Left renal cortex interstitium (tissue), 4 donors: ENCODE measurements at places on chromosomes 7 and 10. TPM values are rescaled to one million over a fixed set of nuclear protein-coding genes. Genes with fewer than 3 reads are reported as not detected.

NYAP1 gene
- polyA plus RNA-seq, result 1.8 TPM

AOAH gene
- 3.2 TPM for polyA plus RNA-seq

VWDE gene
- 2.6 TPM for polyA plus RNA-seq

TMEM178B gene
- 0.34 TPM for polyA plus RNA-seq

MAT1A gene
- polyA plus RNA-seq, result 2.1 TPM

CCDC136 gene
- 31.0 TPM for polyA plus RNA-seq

MORN4 gene
- 21.7 TPM for polyA plus RNA-seq

SPDYE2 gene
- 2.4 TPM for polyA plus RNA-seq

FAM237B gene
- 0.23 TPM for polyA plus RNA-seq

GNGT1 gene
- polyA plus RNA-seq, result 0.21 TPM

CAV2 gene
- 25.7 TPM for polyA plus RNA-seq

ECHDC3 gene
- polyA plus RNA-seq, result 17.7 TPM

HHEX gene
- 8.9 TPM for polyA plus RNA-seq
